Neuronal stem cell (in vitro differentiated cells): ENCODE measurements at places on chromosomes 1 and 21.

DNA sequence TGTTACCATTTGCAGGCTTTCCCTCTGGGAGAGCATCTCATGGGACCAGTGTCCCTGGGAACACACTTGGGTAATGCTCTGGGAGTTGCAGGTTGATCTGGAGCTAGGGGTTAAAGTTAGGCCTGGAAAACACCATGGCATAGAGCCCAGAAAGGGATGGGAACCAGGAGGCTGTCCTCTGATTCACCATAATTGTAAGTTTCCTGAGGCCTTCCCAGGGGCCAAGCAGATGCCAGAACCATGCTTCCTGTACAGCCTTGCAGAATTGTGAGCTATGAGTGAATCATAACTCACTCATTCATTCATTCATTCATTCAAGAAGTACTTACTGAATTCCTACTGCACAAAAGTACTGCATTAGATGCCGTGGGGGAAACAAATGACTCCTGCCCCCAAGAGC lies 50.0 kb downstream of the LACTBL1 start:
- peaks cover 3% of the 10 kb centered on the region for H3K27me3 ChIP-seq
- H3K36me3 ChIP-seq: no peaks in the 10 kb centered on the region
- no peak for DNase-seq
- H3K4me3 ChIP-seq: no peak overlapping the region

DNA sequence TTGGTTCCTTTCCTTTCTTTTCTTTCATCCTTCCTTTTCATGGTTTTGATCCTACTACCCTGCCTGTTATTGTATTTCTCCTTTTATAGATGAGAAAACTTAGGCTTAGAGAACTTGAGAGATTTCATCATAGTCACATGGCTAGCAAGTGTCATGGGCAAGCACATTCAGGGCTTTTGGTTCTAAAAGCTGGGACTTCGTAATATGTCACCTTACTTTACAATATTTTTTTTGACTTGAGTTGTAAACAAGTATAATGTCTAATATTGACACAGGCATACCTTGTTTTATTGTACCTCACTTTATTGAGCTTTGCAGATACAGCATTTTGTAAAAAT lies 70.7 kb downstream of the MTR start:
- H3K36me3 ChIP-seq: peaks cover 3% of the 10 kb centered on the region
- H3K4me3 ChIP-seq: no peak overlapping the region

- no peak for DNase-seq
- no peak overlapping the region for H3K27ac ChIP-seq
- H3K36me3 ChIP-seq: no peaks in the 10 kb centered on the region
- no peaks in the 10 kb centered on the region for H3K27me3 ChIP-seq
- peaks cover 1% of the 10 kb centered on the region for H3K4me1 ChIP-seq
- H3K4me3 ChIP-seq: no peak overlapping the region
Observed at GRCh38 chr1:157181258-157181657, 43.1 kb upstream of the ETV3 start.

GRCh38 chr1:116674751-116675150 lies 7.2 kb upstream of the IGSF3 start:
- H3K27ac ChIP-seq: no peak overlapping the region
- no peak overlapping the region for H3K4me3 ChIP-seq
- no peak for DNase-seq
- H3K36me3 ChIP-seq: no peaks in the 10 kb centered on the region

GRCh38 chr21:38850277-38850951 lies 44.7 kb downstream of the ETS2 start:
- H3K27ac ChIP-seq: no peak overlapping the region
- peaks cover 2% of the 10 kb centered on the region for H3K4me1 ChIP-seq
- no peaks in the 10 kb centered on the region for H3K27me3 ChIP-seq

DNA sequence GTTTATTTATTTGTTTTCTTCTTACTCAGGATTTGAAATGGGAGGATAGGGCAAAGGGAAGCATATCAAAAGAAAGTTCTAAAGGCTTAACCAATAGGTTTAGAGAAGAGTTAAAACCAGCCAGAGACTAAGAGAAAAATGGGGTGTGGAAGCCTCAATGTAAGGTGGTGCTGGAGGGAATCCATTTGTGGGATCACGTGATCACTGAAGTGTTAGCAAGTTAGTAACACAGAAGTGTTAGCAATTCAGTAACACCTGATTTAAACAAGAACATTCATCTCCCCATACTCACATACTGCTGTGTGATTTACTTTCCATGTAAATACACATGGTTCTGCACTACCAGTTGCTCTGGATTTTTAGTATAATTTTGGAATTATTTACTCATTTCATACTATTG lies 451.2 kb downstream of the DISC1 start:
- H3K27ac ChIP-seq: no peak overlapping the region
- DNase-seq: no peak
- no peaks in the 10 kb centered on the region for H3K36me3 ChIP-seq
- no peaks in the 10 kb centered on the region for H3K4me1 ChIP-seq
- H3K27me3 ChIP-seq: no peaks in the 10 kb centered on the region

- H3K36me3 ChIP-seq: no peaks in the 10 kb centered on the region
- no peaks in the 10 kb centered on the region for H3K4me1 ChIP-seq
- no peak for DNase-seq
- H3K4me3 ChIP-seq: no peak overlapping the region
- no peaks in the 10 kb centered on the region for H3K27me3 ChIP-seq
Observed at GRCh38 chr1:46772571-46772970, 26.3 kb upstream of the CYP4B1 start.

DNA sequence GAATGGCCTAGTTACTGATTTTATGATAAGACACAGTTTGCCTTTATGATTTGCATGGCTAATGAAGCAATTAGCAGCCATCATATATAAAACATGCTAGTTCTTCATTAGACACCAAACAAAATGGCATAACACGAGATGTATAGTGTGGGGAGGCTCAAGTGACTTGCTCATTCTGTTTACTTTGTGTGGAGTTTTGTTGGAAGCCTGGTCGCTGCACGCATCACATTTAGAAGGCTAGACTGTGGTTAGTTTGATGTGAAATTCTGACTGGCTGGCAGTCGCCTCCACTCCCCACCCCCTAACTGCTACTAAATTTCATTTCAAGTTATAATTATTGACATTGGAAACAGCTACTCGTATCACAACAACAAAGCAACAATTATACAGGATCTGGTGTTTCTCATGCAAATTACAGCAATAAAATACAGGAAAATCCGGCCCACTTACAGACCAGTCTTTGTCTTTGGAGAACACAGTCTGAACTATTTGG lies 356.1 kb downstream of the LMO4 start:
- peaks cover 4% of the 10 kb centered on the region for H3K4me1 ChIP-seq
- no peak for DNase-seq
- H3K27me3 ChIP-seq: no peaks in the 10 kb centered on the region
- no peaks in the 10 kb centered on the region for H3K36me3 ChIP-seq
- H3K27ac ChIP-seq: no peak overlapping the region
- H3K4me3 ChIP-seq: no peak overlapping the region

GRCh38 chr1:63916485-63917360 lies 142.9 kb downstream of the ROR1 start:
- H3K27me3 ChIP-seq: no peaks in the 10 kb centered on the region
- no peaks in the 10 kb centered on the region for H3K36me3 ChIP-seq

GRCh38 chr1:25083481-25084345 lies 148.6 kb downstream of the SYF2 start:
- H3K4me1 ChIP-seq: no peaks in the 10 kb centered on the region
- H3K27me3 ChIP-seq: peaks cover 8% of the 10 kb centered on the region
- H3K4me3 ChIP-seq: no peak overlapping the region
- no peaks in the 10 kb centered on the region for H3K36me3 ChIP-seq
- DNase-seq: no peak

DNA sequence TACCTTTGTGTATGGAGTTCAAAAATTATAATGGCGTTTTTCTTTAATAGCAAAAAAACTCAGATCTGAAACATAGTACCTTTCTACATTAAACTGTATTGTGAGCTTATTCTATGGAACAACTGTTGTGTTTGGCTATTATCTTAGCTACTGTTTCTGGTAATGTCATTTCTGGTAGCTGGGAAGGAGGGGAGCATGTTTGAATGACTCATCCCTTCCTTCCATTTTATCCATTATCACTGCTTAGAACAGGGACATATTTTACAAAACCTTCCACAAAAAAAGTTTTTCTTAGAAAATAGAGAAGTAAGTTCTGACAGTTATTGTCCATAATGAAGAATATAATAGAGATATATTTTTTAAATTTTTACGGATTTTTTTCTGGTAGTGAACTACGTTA lies 128.3 kb downstream of the NRDC start:
- H3K36me3 ChIP-seq: peaks cover 9% of the 10 kb centered on the region
- no peaks in the 10 kb centered on the region for H3K27me3 ChIP-seq
- no peak overlapping the region for H3K27ac ChIP-seq
- no peak overlapping the region for H3K4me3 ChIP-seq
- no peaks in the 10 kb centered on the region for H3K4me1 ChIP-seq

DNA sequence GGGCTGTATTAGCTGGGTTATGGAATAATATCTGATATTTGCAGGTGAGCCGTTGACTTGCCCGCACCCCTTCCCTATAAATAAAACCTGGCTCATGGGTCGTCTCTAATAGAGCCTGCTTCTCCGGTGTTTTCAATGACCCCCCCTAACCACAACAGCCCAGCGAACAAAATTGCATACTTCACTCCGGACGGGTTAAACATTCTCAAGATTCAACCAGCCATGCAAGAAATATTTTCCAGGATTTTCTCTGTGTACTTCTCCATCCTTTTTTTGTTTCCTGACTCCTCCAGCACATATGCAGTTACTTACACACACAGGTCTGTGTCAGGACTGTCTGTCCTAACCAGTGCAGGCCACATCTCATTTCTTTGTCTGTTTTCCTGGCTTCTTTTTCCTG lies 267.7 kb downstream of the ZNF648 start:
- no peak overlapping the region for H3K27ac ChIP-seq
- DNase-seq: no peak
- H3K4me1 ChIP-seq: no peaks in the 10 kb centered on the region
- no peak overlapping the region for H3K4me3 ChIP-seq

GRCh38 chr1:39317910-39318633 lies 113.6 kb downstream of the MACF1 start:
- DNase-seq: no peak
- no peaks in the 10 kb centered on the region for H3K4me1 ChIP-seq
- H3K27ac ChIP-seq: no peak overlapping the region
- peaks cover 40% of the 10 kb centered on the region for H3K36me3 ChIP-seq
- H3K4me3 ChIP-seq: no peak overlapping the region

DNA sequence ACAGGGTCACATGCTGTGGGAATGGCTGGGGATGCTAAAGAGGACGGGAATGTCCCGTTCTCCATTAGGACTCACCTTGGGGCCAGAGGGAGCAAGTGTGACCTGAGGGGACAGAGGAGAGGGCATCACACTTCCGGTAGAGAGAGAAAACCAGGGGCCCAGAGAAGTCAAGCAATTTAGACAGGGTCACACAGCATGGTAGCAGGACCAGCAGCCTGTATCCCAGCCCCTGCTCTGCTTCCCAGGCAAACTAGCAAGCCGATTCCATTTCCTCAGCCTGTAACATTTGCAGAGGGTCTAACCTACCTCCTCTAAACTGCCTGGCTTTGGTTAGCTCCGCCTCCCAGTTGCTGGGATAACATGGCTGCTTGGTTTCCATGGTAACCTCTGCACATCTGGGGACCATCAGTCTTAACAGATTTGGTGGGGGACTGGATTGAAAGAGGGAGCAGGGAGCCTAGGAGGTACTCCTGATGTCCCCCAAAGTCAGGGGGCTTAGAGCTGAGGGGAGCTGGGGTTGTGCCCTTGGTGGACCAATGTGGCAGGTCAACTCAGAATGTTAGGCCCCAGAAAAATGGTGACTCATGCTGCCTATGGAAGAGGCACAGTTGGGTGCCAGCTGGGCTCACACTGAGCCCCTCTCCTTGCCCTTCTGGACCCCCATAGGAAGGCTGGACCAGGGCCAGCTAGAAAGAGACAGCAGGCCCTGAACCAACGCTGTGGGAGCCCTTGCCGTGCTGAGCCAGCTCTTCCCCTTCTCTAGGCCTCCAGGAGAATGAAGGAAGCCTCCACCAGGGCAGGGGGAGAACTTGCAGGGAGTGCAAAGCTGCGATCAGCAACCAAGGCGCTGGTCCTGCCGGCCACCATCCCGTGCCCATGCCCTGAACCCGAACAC lies 9.5 kb downstream of the COL16A1 start:
- no peak overlapping the region for H3K27ac ChIP-seq
- peaks cover 21% of the 10 kb centered on the region for H3K4me1 ChIP-seq
- no peaks in the 10 kb centered on the region for H3K36me3 ChIP-seq
- H3K4me3 ChIP-seq: no peak overlapping the region
- no peak for DNase-seq

DNA sequence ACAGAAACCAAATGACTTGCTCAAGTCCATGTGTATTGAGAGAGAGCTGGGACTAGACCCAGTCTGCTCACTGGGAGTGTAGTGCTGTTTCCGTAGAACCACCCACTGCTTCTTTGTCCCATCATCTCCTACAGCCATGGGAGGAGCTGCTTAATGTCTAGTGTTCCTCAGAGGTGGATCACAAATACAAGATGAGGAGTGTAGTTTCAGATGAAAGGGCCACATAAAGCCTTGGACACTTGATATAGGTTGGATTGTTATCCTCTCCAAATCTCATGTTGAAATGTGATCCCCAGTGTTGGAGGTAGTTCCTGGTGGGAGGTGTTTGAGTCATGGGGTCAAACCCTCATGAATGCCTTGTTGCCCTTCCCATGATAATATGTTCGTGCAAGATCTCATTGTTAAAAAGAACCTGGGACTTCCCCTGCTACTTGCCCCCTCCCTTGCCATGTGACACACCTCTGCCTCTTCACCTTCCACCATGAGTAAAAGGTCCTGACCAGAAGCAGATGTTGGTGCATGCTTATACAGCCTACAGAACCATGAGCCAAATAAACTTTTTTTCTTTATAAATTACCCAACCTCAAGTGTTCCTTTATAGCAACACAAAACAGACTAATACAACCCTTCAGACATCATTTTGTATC lies 127.5 kb upstream of the DNAH14 start:
- H3K27ac ChIP-seq: no peak overlapping the region
- H3K4me3 ChIP-seq: no peak overlapping the region
- no peaks in the 10 kb centered on the region for H3K4me1 ChIP-seq
- DNase-seq: no peak
- no peaks in the 10 kb centered on the region for H3K36me3 ChIP-seq

- H3K4me3 ChIP-seq: no peak overlapping the region
- H3K4me1 ChIP-seq: no peaks in the 10 kb centered on the region
- DNase-seq: no peak
- no peaks in the 10 kb centered on the region for H3K27me3 ChIP-seq
- H3K36me3 ChIP-seq: no peaks in the 10 kb centered on the region
Observed at GRCh38 chr1:33609739-33610138, 137.3 kb downstream of the ZSCAN20 start.

DNA sequence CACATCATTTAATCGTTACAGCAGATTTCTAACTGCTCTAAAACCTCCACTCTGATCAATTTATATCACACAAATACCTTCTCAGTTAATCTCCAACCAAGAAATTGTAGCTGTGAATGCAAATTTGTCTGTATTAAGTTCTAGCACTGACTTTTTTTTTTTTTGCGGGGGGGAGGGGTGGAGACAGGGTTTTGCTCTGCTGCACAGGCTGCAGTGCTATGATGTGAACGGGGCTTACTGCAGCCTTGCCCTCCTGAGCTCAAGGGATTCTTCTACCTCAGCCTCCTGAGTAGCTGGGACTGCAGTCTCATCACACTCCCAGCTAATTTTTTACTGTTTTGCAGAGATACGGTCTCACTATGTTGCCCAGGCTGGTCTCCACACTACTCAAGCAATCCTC lies 163.6 kb downstream of the RERE start:
- no peak overlapping the region for H3K4me3 ChIP-seq
- no peaks in the 10 kb centered on the region for H3K4me1 ChIP-seq
- H3K27ac ChIP-seq: no peak overlapping the region
- H3K27me3 ChIP-seq: no peaks in the 10 kb centered on the region
- no peak for DNase-seq
